Natural killer cell (primary cell): ENCODE measurements at places on chromosomes 11 and 22.

GRCh38 chr11:107713009-107713408 lies 1.2 kb upstream of the SLN start:
- H3K4me1 ChIP-seq = no peaks in the 10 kb centered on the region
- no peaks in the 10 kb centered on the region for H3K36me3 ChIP-seq
- DNase-seq = no peak
- H3K4me3 ChIP-seq = no peak overlapping the region
- H3K27ac ChIP-seq = no peak overlapping the region

DNA sequence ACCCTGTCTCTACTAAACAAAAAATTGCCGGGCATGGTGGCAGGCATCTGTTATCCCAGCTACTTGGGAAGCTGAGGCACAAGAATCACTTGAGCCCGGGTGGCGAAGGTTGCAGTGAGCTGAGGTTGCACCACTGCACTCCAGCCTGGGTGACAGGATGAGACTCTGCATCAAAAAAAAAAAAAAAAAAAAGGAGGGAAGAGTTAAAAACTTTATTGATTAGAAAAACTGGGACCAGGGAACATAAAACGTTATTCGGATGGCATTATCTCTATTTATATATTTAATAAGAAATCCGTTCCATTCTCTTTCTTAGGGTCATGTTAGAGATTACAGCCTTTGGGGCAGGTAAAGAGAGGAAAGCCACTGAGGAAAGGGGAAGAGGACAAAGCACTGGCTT lies 197.5 kb downstream of the BCR start:
- no peaks in the 10 kb centered on the region for H3K36me3 ChIP-seq
- H3K27ac ChIP-seq = no peak overlapping the region
- H3K27me3 ChIP-seq = no peaks in the 10 kb centered on the region
- no peaks in the 10 kb centered on the region for H3K4me1 ChIP-seq
- no peak overlapping the region for H3K4me3 ChIP-seq

DNA sequence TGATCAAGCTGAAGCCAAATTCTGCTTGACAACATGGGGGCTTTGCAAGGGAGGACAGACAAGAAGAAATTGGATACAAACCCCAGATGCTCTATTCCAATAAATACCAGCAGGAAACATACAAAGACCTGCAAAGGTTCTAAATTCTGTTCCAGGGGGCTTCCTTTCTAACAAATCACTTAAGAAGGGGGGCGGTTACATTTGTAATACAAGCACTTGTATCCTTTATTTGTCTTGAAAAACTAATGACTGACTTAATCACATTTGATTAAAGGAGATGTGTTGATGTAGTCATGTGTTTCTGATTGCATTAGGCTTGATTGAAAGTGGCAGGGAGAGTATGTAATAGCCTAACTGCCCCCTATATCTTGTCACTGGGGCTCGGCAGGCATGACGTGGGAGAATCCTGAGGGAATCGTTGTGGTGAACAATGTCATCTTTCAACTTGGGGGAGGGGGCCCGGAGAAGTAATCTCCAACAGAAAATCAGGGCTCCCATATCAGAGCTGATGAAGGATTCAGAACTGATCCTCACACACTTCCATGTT lies 361.7 kb downstream of the INSC start:
- no peak for DNase-seq
- no peak overlapping the region for H3K4me3 ChIP-seq
- H3K27ac ChIP-seq = no peak overlapping the region
- H3K4me1 ChIP-seq = no peaks in the 10 kb centered on the region
- H3K36me3 ChIP-seq = no peaks in the 10 kb centered on the region

DNA sequence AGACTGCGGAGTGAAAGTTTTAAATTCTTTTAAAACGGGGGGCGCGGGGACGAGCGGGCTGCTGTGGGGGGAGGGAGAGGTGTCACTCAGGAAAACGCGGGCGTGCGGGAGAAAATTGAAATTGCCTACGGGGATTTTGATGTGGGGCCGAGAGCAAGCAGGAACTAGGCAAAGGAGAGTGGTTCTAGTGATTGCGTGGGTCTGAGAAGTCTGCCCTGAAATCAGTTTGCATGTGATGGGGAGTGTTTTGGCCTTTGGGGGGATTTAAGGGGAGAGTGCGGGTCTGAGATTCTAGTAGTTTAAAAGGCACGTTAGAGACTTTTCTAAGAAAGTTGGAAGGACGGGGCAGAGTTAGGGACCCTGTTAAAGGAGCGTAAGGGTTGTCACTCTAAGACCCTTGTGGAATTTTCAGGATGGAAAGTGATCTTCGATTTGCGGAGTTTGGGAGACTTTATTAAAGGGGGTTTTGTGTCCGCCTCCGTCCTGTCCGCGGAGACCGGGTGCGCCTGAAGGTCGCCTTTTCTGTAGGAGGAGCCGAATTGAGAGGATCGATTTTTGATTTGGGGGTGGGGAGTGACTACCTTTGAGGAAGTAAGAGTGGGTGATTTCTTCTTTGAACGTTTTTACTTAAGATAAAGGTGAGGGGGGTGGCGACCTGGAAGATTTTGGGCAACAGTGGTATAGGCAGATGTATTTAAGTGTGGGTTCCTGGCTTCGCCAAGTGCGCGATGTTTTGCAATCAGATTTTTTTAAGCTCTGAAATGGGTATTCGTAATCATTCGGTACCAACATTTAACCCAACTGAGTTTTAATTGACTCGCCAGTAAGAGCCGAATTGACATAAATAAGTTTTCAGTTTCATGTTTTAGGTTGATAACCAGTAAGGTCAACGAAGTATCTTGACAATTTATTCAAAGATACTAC lies 1.1 kb downstream of the EED start:
- H3K4me3 ChIP-seq = peak overlapping the region; percentile 82
- H3K4me1 ChIP-seq = peaks cover 11% of the 10 kb centered on the region
- no peak for DNase-seq
- no peaks in the 10 kb centered on the region for H3K27me3 ChIP-seq
- H3K36me3 ChIP-seq = no peaks in the 10 kb centered on the region
- H3K27ac ChIP-seq = peak overlapping the region; percentile 33

DNA sequence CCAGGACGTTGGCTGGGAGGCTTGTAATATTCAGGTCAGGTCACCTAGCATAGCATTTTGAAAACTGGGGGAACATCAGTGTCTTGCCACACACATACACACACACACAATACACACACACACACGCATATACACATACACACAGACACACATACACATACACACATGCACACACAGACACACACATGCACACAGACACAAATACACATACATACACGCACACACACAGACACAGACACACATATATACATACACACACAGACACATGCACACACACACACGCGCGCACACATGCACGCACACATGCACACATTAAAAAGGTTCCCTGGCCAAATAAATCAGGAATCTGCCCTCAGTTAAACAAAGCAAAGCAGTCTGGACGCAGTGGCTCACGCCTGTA lies 12.5 kb downstream of the MYBPC3 start:
- no peak overlapping the region for H3K27ac ChIP-seq
- no peaks in the 10 kb centered on the region for H3K4me1 ChIP-seq
- no peak for DNase-seq
- H3K27me3 ChIP-seq = no peaks in the 10 kb centered on the region
- H3K36me3 ChIP-seq = no peaks in the 10 kb centered on the region

GRCh38 chr11:31262761-31263160 lies 106.8 kb downstream of the DCDC1 start:
- H3K4me1 ChIP-seq = no peaks in the 10 kb centered on the region
- no peaks in the 10 kb centered on the region for H3K36me3 ChIP-seq
- H3K27me3 ChIP-seq = no peaks in the 10 kb centered on the region
- H3K27ac ChIP-seq = no peak overlapping the region
- no peak for DNase-seq

DNA sequence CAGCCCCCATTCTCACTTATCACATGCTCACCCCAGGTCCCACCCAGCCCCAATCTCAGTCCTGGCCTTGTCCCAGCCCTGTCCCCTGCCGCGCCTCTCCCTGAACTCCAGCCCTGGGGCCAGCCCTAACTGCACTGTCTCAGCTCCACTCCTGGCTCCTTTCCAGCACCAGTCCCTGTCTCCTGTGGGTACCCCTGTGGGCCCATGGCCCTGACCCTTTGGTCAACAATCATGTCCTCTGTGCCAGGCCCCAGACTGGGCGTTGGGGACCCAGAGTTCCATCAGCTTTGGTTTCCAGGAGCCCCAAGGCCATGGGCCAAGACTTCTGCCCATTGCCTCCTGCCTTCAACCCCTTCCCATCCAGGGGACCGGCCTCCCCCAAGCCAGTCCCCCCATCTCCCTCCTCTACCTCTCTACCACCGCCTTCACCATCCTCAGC lies 757 bp downstream of the SPI1 start:
- no peaks in the 10 kb centered on the region for H3K36me3 ChIP-seq
- peaks cover 39% of the 10 kb centered on the region for H3K4me1 ChIP-seq
- DNase-seq = no peak
- H3K27me3 ChIP-seq = no peaks in the 10 kb centered on the region

DNA sequence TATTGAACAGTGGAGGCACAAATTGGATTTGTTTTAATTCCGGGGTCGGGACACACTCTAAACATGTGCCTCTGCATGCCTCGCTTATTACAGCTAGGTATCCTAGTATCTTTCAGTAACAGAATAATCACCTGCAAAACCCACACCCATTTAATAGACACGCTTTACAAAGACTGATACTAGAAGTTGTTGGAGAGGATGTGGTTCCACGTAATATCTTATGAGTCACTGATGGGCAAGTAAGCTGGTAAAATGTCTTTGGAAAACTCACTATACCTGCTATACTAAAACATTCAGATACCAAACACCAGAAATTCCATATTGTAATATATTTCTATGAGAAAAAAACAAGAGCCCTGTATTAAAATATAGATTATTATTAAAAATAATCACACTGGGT lies 84.0 kb downstream of the GGTLC2 start:
- DNase-seq = no peak
- H3K27me3 ChIP-seq = no peaks in the 10 kb centered on the region
- no peak overlapping the region for H3K4me3 ChIP-seq
- no peak overlapping the region for H3K27ac ChIP-seq
- H3K36me3 ChIP-seq = no peaks in the 10 kb centered on the region
- H3K4me1 ChIP-seq = peaks cover 26% of the 10 kb centered on the region

DNA sequence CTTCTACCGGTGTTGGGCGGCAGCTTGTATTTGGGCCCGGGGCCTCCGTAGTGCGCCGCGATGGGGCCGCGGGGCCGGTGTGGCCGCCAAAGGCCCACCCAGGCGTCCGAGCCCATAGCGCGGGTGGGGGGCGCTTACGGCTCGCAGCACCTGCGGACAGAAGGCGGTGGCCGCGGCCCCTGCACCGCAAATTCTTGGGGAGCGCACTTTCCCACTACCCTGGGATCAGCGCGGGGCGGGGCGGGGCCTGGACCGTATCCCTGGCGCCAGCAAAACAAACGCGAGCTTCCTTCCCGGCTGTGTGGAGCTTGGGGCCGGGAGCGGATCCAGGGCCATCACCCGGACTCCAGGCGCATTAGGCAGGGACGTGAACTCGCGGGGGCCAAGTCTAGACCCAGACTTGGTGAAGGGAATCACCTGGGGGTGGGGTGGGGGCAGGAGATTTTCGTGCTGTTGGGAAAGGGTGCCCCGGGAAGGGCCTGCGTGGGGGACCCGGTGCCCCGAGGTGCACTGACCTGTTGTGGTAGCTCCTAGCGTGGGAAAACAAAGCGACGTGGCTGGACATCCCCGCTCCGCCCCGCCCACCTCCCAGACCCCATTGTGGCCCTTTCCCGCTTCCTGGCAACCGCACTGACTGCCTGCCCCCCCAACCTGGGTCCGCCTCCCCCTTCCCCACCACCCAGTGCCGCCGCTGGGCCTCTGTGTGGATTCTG lies 2.3 kb upstream of the TYMP start:
- peaks cover 57% of the 10 kb centered on the region for H3K4me1 ChIP-seq
- no peaks in the 10 kb centered on the region for H3K36me3 ChIP-seq
- H3K4me3 ChIP-seq = peak overlapping the region; percentile 80
- H3K27me3 ChIP-seq = no peaks in the 10 kb centered on the region
- no peak for DNase-seq

DNA sequence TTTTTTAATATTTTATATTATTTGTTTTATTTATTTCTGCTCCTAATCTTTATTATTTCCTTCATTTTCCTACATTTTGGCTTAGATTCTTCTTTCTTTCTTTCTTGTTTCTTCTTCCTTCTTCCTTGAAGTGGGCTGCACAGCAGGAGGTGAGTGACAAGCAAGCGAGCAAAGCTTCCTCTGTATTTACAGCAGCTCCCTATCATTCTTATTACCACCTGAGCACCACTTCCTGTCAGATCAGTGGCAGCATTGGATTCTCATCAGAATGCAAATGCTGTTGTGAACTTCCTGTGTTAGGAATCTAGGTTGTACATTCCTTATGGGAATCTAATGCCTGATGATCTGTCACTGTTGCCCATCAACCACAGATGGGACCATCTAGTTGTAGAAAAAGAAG lies 784.9 kb upstream of the LUZP2 start:
- H3K27ac ChIP-seq = no peak overlapping the region
- no peaks in the 10 kb centered on the region for H3K4me1 ChIP-seq
- no peak overlapping the region for H3K4me3 ChIP-seq
- DNase-seq = no peak

GRCh38 chr11:71582309-71582895 lies at the start of gene KRTAP5-11:
KRTAP5-11 (minus strand) TSS chr11:71582875; CDS start chr11:71582837, 38 bp downstream.
- no peaks in the 10 kb centered on the region for H3K4me1 ChIP-seq
- no peak within 1 kb of the TSS for H3K27ac ChIP-seq
- H3K4me3 ChIP-seq = no peak within 1 kb of the TSS
- H3K36me3 ChIP-seq = no peaks in the 10 kb centered on the region
- DNase-seq = no peak
- H3K27me3 ChIP-seq = no peaks in the 10 kb centered on the region

- no peak for DNase-seq
- H3K27ac ChIP-seq = no peak overlapping the region
- no peak overlapping the region for H3K4me3 ChIP-seq
- H3K27me3 ChIP-seq = no peaks in the 10 kb centered on the region
Measured at GRCh38 chr11:3030289-3031070, 26.7 kb downstream of the CARS1 start.

- H3K36me3 ChIP-seq = peaks cover 21% of the 10 kb centered on the region
- peak overlapping the region; percentile 61 for H3K27ac ChIP-seq
- H3K27me3 ChIP-seq = no peaks in the 10 kb centered on the region
- H3K4me1 ChIP-seq = peaks cover 72% of the 10 kb centered on the region
- DNase-seq = no peak
Measured at GRCh38 chr11:64878223-64878493, 263 bp downstream of the EHD1 start.

GRCh38 chr22:46726066-46726985 lies 11.7 kb downstream of the CERK start:
- H3K4me1 ChIP-seq = peaks cover 17% of the 10 kb centered on the region
- no peaks in the 10 kb centered on the region for H3K27me3 ChIP-seq

GRCh38 chr11:2462986-2463765 lies 18.4 kb downstream of the KCNQ1 start:
- peaks cover 55% of the 10 kb centered on the region for H3K4me1 ChIP-seq
- no peak for DNase-seq
- H3K4me3 ChIP-seq = no peak overlapping the region
- H3K36me3 ChIP-seq = no peaks in the 10 kb centered on the region
- no peak overlapping the region for H3K27ac ChIP-seq

DNA sequence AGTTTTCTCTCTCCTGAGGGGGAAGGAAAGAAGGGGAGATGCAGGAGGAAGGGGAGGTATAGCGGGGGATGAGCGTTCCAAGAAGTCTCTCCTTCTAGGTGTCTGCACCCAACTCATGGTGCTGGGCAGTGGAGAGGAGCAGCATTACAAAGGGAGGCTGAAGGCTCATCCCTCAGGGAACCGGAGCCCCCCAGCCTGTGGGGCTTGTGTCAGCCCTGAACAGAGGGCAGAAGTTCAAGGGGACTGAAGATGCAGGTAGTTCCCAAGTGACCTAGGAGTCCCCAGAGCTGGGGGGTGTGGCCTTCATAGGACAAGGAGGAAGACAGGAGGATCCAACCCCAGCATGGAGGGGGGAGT lies 1.8 kb downstream of the C11orf68 start:
- no peak overlapping the region for H3K4me3 ChIP-seq
- H3K27me3 ChIP-seq = no peaks in the 10 kb centered on the region
- DNase-seq = no peak
- H3K36me3 ChIP-seq = peaks cover 16% of the 10 kb centered on the region

- peaks cover 55% of the 10 kb centered on the region for H3K4me1 ChIP-seq
- no peak overlapping the region for H3K4me3 ChIP-seq
- DNase-seq = no peak
- H3K27me3 ChIP-seq = no peaks in the 10 kb centered on the region
Measured at GRCh38 chr11:76233196-76233921, 27.1 kb upstream of the WNT11 start.
